ENCODE measurements at places on chromosomes 13 and 19.
A peak's percentile ranks its signal among the peaks of the same experiment; 100 is the strongest.

DNA sequence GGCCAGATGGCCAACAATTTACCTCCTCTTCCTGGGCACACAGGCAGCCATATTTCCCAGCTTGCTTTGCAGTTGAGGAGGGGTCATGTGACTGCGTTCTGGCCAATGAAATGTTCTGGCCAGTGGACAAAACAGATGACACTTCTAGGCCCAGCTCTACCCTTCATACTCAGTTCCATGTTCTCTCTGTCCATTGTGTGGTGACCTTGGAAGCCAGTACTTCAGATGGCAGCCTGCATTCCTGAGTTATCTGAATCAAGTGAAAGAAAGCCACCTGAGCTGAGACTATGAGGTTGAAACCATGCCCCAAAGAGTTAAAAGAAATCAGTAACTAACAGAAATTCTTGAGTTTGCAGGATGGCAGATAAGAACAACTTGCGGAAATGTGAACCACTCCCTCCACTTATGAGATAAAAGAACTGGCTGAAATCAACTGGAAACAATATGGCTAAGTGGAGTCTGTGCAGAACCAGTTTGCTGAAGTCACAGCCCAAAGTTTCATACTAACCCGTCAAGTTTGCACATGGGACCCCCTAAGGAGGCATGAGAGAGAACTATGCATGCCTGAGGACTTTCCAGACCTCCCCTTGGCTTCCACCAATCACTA lies 8.1 kb downstream of the FAM187B start:
- no peak for DNase-seq

GRCh38 chr19:15464394-15465385 lies at the start of gene RASAL3:
TSS of gene RASAL3 (minus strand) at chr19:15464544. CDS start at chr19:15464358, 186 bp downstream.
- peak; percentile 63 for DNase-seq

GRCh38 chr19:55242517-55242916 lies 14.0 kb upstream of the TMEM86B start:
- DNase-seq: no peak

- no peak for DNase-seq
These were observed 489 bp upstream of the ZNF653 start for GRCh38 chr19:11506101-11506555.

- no peak for DNase-seq
These were observed 33.6 kb downstream of the NALCN start for GRCh38 chr13:101382701-101383100.

DNA sequence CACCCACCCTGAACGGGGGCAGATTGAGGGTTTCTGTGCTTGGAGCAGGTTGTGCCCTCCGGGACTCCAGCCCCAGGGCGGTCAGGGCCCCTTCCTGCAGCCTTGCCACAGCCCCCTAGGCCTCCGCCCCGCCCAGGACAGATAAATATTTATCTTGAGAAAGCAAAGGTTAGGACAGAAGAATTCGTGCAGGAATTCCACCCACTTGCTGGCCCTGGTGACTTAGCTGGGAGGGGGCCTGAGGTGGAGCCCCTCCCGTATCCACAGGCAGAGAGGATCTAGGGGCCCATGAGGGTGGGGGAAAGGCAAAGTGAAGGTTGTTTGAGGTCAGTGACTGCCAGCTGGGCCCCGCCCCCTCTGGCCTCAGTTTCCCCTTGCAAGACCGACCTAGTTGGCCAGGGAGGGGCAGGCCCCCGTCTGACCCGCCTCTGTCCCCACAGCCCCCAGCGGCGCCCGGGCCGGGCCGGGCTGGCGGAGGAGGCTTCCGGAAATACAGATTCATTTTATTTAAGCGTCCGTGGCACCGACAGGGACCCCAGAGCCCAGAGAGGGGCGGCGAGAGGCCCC lies 5.2 kb downstream of the MIDN start:
- DNase-seq: peak; percentile 90

GRCh38 chr19:55857149-55857548 lies 20.8 kb downstream of the NLRP4 start:
- no peak for DNase-seq

- peak; percentile 86 for DNase-seq
These were observed 161.4 kb downstream of the EFNB2 start for GRCh38 chr13:106373989-106374572.

DNA sequence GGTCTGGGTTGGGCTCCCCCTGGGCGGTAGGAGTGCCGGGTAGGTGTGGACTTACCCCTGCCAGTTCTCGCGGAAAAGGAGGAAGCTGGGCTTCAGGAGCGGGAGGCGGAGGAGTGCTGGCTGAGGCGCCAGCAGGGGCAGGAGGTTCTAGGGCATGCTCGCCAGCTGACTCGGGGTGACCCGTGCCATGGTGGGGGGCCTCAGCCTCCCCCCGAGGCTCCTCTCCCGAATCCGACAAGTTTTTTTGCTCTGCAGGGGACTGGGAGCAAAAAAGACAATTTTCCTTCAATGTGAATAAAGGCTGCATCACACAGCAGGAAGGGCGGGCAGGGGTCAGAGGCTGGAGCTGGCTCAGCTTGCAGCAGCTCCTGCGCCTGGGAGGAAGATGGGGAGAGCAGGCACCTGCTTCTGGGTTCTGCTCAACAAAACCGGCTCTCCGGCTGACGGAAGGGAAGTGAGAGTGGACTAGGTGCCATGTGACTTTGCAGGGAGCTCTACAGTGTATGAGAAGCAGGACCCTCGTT lies 26.5 kb downstream of the RANBP3 start:
- no peak for DNase-seq

- DNase-seq: peak; percentile 15
These were observed 576.5 kb upstream of the SLITRK5 start for GRCh38 chr13:87094646-87095045.

- DNase-seq: peak; percentile 15
These were observed 397.4 kb downstream of the FOXO1 start for GRCh38 chr13:40269086-40269485.

GRCh38 chr19:32675720-32676185 lies at the start of gene RGS9BP:
TSS of gene RGS9BP (plus strand) at chr19:32675848. CDS start at chr19:32676264, 416 bp downstream.
- DNase-seq: peak; percentile 72

GRCh38 chr19:40420766-40421765 lies 4.7 kb downstream of the SERTAD1 start:
- DNase-seq: peak; percentile 89

- DNase-seq: no peak
These were observed 172.1 kb downstream of the USP12 start for GRCh38 chr13:26999499-26999898.

DNA sequence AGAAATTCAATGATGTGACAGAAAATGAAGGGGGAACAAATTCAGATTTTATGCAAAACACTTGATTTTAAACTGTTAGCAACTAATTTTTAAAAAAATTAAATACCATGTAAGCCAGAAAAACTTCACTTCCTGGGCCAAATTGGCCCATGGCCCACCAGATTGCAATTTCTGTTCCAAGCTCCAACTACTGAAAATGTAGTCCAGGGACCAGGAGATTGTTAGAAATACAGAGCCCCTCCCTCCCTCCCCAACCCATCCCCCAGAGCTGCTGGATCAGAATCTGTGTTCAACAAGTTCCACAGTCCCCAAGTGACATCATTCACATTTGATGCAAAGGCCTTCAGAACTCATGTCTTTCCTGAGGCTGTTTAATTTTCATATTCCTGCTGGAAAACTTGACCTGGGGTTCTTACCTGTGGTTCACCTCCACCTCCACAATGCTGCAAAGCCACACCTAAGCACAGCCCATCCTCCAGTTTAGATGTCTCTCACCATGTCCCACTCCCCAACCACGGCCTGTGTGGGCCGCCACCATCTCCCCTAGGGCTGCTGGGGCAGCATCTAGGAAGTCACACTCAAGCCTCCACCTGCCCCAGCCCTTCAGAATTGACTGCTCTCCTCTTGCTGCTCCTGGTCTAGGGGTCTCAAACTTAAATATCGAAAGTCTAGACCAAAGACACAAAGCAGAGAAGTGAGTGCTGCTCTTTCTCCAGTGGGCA lies 482.0 kb downstream of the UQCRFS1 start:
- DNase-seq: no peak

- DNase-seq: no peak
These were observed 30.4 kb upstream of the CEACAM21 start for GRCh38 chr19:41545547-41545946.

GRCh38 chr13:67071918-67072598 lies 158.1 kb downstream of the PCDH9 start:
- DNase-seq: no peak

DNA sequence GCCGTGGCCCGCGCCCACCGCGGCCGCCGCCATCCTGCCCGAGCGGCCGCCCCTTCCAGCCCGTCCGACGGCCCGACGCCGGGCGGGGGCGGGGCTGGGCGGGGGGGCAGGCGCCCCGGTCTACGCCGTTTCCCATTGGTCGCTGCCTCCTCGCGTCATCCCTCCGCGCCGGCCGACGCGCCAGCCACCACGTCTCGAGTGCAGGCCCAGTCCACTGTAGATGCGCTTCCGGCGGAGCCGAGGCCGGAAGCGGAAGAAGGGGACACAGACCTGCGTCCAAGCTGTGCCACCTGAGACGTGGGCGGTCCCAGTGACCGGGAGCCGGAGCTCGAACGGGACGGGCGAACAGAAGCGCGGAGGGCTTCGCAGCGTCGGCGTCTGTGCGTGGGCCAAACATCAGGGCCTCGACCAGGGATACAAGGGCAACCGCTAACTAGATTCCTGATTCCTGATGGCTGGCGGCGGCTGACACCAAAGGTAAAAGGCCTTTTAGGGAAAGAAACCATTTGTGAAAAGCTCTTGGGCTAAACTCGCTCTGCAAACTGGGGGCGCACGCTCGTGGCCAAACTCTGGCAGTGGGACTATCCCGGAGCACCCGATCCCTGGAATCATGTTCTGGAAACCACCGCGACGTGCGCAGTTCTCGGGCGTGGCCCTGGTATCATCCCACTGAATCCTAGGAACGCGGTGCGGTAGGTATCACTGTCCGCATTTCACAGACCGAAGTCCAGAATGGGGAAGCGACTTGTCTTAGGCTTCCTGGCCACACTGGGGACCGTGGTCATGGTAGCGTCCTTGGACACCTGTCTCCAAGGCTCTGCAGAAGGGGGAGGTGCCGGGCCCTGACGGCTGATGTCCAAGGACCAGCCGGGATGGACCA lies at the start of gene SLC35E1:
SLC35E1 (minus strand) TSS at position 84 of the 880 bp plus-strand sequence; CDS start at position 33, 51 bp downstream.
- peak; percentile 94 for DNase-seq

GRCh38 chr13:28575200-28575599 lies 80.3 kb upstream of the FLT1 start:
- no peak for DNase-seq

- peak; percentile 72 for DNase-seq
These were observed 7.5 kb downstream of the KCTD15 start for GRCh38 chr19:33804021-33804799.

DNA sequence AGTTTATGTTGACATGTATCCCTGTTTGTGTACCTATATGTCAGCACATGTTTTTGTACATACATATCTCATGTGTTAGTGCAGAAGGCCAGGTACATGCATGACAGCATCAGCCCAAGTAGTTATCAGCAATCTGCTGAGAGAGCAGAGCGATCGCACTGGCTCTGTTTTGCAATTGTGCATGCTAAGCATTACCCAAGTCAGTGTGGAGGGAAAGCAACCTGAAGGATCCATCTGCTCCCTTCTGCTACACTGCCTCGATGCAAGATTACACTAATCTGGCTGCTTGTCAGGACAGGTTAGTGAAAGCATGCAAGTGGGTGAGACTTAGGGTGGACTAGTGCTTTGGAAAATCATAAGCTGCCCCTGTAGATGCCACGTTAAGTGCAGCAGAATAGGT lies 211.8 kb downstream of the PCCA start:
- no peak for DNase-seq

DNA sequence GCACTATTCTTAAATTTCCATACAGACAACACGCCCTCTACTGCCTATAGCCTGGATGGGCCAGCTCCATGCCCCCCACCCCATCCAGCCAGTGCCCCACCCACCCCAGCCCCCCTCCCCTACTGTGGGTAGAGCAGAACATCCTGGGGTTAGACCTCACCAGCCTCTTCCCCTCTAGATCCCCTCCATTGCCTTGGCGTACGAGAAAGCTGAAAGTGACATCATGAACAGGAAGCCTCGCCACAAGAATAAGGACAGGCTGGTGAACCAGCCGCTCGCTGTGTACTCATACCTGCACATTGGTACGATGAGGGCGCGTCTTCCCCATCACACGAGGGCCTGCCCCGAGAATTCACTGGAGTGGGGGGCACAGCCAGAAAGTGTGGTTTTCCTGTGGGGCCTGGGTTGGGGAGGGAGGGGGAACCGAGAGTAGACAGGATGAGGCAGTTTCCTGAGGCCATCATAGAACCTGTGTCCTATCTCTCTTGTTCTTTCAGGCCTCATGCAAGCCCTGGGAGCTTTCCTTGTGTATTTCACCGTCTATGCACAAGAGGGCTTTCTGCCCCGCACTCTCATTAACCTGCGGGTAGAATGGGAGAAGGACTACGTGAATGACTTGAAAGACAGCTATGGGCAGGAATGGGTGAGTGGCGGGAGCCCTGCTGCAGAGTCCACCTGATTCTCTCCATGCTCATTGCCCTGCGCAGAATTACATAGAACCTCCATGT lies 29.1 kb downstream of the ATP12A start:
- no peak for DNase-seq

GRCh38 chr13:75881109-75881775 lies 245.1 kb downstream of the LMO7 start:
- peak; percentile 75 for DNase-seq

- DNase-seq: no peak
These were observed 18.2 kb downstream of the FGF9 start for GRCh38 chr13:21689097-21689496.

GRCh38 chr13:91346062-91346461 lies 1.4 kb upstream of the MIR17HG start:
- DNase-seq: no peak

- no peak for DNase-seq
These were observed 144.1 kb upstream of the TRPC4 start for GRCh38 chr13:38013676-38014075.

DNA sequence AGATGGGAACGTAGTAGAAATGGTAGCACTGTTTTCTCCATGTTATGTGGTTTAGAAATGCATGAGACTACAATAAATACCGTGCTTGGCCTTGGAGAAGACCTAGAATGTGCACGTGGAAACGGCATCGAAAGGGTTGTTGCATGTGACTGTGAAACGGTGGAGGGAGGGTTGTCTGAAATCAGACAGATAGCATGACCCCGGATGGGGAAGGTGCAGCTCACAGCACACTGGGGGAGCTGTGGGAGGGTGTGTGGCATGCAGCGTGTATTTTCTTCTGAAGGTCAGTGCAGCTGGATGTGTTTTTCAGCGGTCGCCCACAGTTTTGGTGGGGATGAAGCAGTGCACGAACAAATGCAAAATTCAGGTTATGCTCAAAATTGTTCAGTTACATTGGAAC lies 63.4 kb downstream of the CELF5 start:
- DNase-seq: no peak

- no peak for DNase-seq
These were observed 915.3 kb downstream of the UQCRFS1 start for GRCh38 chr19:28297586-28298157.

GRCh38 chr19:29491995-29492577 lies 33.7 kb upstream of the VSTM2B start:
- no peak for DNase-seq

- no peak for DNase-seq
These were observed 823.1 kb downstream of the DIAPH3 start for GRCh38 chr13:59340581-59340980.

DNA sequence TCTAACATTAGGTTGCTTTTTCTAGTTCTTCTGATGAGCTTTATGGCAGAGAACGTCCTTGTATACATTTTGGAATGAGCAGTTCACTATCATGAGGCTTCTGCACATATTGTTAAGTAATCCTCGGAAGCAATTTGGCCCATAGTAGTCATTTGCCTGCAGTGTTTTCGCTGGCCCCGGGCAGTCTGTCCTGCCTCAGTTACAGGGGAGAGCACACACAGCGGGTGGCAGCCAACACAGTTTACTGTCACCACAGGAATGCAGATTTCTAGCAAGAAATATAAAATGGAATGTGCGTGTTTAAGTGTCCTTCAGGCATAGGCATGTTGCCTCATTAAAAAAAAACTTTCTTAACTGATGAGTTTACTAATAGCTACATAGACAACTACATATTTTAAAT lies 71.5 kb upstream of the GJB6 start:
- DNase-seq: no peak
